Spinal cord (tissue), 10 donors: ENCODE measurements at places on chromosomes 12 and 14.
A peak's percentile ranks its signal among the peaks of the same experiment; 100 is the strongest.

DNA sequence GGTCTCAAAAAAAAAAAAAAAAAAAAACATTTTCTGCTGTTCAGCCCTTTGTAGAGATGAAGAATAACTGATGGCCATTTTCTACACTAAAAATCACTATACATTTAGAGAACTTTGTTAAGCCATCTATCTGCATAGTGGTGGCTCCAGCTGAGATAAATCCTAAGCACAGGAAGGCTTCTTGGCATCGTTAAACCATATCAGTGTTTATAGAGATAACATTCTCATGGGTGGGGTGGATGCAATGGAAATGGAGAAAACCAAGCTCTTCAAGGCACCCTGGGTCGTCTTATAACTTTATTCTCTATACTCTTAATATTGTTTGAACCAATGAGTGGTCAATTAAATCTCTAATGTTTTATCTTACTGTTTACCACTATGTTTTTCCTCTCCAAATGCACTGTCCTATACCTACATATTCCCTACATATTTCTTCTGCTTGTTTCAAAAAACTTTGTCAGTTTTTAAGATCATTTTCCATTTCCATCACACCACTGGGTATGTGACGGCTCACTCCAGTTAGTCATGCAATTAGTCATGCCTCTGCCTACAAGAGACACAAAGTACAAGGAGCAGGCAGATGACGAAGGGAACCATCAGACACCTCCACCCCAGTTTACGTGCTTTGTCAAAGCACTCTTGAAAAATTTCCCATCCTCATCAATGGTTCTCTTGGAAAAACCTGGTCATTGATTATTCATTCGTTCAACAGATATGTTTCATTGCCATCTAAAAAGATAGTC, 119.3 kb upstream of the OVCH1 start:
- no peak for DNase-seq

DNA sequence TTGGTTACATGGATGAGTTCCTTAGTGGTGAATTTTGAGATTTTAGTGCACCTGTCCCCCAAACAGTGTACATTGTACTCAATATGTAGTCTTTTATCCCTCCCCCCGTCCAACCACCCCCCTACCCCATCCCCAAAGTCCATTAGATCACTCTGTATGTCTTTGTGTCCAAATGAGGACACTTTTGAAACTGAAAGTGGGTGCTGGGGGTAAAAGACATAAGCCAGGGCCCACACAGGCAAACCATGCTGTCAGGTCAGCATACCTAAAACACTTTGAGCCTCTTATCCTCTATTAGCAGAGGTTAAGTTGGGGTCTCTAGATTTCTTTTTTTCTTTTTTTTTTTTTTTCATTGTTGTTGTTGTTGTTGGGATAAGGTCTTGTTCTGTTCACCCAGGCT, 31.3 kb upstream of the KICS2 start:
- no peak for DNase-seq

DNA sequence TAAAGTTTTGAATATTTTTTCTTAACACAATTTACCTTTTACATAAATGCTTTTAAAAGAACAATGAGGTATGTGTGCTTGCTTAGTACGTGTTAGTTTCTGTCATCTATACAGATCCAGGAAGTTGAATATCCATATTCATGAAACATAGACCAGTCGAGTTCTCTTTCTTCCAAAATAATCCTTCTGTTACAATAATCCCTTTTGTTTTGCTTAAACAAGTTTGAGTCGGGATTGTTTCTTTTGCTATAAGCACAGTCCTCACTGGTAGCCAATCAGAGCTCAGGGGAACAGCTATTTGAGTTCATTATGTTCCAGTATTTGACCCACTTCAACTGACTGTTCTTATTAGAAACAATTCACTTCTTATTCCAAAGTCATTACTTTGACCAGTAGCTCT, 214.7 kb upstream of the FLRT2 start:
- no peak for DNase-seq

DNA sequence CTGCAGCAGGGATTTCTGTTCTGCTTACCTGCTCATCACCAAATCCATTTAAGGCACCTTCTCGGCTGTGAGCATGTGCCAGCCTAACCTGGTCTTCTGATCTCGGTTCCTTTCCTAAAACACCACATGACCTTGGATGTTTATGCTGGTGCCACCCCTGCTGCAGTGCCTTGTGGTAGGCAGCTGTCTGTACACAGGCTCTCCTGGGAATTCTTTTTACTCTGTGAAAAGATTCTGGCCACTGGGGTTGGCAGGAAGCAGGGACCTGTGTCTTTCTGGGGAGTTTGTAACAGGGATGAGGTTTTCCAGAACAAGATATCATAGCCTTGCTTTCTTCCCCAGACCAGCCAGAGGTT, 10.4 kb upstream of the PLEKHG3 start:
- no peak for DNase-seq

DNA sequence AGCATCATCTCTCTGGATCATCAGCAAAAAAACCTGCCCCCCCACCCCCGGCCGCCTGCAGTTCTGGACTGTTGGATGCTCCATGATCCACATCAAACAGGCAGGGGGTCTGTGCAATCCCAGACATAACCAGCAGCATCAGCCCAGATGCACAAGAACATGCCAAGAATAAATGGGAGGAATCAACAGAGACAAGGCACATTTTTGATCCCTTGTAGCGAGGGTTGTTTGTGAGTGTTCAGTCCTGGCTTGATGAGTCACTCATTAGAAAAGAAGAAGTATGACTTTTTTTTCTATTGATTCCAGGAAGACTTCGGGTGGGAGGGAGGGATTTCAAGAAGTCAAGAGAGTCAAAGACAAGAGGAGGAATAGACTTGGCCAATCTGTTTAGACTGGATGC, 244.2 kb downstream of the KSR2 start:
- no peak for DNase-seq

GRCh38 chr14:104999361-104999760, 13.8 kb downstream of the CLBA1 start:
- no peak for DNase-seq

- no peak for DNase-seq
Measured at GRCh38 chr12:63843254-63843720, 1.2 kb upstream of the SRGAP1 start.

DNA sequence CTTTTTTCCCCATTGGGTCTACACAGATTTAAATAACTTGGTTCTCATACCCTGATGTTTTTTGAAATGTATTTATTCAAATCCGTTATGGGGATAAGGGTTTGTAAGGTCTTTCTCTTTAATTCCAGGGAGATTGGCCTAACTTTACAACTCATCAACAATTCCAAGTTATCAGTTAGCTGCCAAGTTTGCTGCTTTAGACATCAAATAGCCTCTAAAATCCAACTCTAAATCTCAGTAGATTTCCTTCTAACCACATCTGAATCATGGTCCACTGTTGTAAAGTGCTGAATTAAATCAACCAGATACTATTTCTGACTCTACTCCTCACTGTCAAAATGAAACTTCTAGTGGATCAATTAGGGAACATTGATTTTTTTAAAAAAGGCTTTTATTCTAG, 364.1 kb upstream of the E2F7 start:
- DNase-seq: no peak

DNA sequence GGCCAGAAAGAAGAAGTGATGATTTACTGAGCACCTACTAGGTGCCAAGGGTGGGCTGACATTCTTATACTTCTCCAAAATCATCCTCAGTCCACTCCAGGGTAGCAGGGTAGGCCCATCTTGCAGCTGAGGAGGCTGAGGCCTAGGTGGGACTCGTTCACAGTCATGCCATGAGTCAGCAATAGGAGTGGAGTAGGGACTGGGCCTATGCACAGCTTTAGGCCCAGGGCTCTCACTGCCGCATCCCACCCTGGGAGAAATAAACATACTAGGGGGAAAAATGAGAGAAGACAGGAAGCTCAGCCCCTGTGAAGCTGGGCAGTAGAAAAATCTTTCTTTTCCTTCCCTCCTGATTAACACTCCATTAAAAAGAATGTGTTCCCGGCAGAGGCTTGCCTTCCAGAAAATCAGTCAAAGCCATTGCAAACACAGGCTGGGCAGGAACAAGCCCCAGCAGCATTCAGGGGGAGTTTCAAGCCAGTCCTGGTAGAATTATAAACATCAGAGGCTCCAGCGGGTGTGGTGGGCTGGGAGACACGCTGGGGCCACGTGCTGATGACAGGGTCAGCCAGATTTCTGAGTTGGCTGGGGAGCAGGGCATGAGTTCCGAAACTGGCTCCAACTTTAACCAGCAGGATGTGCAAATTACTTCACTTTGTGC, 1.8 kb downstream of the HSPB8 start:
- no peak for DNase-seq

- DNase-seq: no peak
Measured at GRCh38 chr14:69741055-69741454, 25.9 kb upstream of the SRSF5 start.

- no peak for DNase-seq
Measured at GRCh38 chr14:64992328-64992885, 5.7 kb downstream of the FNTB start.

GRCh38 chr14:92660571-92660970, 87.9 kb downstream of the LGMN start:
- no peak for DNase-seq

GRCh38 chr12:125132698-125133400, 67.6 kb downstream of the AACS start:
- DNase-seq: peak; percentile 35

DNA sequence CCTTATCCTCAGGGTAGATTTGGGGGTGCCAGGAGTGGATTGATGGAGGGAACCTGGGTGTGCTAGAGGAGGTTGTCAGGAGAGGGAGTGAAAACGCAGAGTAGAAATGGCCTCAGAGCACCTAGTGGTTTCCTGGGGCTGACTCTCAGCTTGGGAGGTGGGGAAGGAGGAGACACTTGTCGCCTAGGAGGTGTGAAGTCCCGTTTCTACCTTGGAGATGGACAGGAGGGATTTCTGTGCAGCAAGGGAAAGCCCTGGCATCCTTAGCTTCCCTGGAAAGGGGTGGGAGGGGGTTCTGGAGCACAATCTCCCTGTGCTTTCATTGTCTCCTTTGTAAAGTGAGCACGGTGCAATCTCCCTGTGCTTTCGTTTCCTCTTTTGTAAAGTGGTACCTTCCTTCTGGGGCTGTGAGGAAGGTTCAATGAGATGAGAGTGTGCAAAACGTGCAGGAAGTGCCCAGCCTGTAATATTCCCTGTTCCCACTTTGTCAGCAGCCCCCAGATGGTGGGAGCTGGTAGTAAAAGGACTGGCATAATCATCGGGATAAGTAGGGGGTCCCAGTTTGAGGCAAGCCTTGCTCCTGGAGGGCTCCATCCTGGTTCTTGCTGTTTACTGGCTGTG, 1.6 kb downstream of the OAS3 start:
- no peak for DNase-seq

- DNase-seq: no peak
Measured at GRCh38 chr12:39807043-39807442, 187.4 kb upstream of the ABCD2 start.

DNA sequence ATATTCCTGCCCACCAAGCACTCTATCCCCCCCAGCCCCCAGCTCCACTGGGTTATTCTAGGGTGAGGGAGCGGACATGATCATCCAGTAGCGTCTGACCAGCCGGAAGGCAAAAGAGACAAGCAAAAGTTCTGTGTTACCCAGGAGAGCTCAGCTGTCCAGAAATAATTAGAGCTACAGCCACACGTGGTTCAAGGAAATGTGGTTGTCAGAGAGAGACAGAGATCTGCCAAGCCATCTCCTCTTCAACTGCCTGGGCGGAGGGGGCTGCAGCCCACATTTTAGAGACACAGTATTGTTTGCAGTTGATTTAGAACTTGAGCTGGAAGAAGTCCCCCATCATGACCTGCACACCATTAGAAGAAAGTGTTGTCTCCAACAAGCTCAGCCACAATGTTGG, 30.4 kb downstream of the DAO start:
- no peak for DNase-seq

- peak; percentile 69 for DNase-seq
Measured at GRCh38 chr14:49687942-49688700, at the start of gene POLE2. TSS of gene POLE2 (minus strand) at chr14:49688214. CDS start at chr14:49688203, 11 bp downstream.

DNA sequence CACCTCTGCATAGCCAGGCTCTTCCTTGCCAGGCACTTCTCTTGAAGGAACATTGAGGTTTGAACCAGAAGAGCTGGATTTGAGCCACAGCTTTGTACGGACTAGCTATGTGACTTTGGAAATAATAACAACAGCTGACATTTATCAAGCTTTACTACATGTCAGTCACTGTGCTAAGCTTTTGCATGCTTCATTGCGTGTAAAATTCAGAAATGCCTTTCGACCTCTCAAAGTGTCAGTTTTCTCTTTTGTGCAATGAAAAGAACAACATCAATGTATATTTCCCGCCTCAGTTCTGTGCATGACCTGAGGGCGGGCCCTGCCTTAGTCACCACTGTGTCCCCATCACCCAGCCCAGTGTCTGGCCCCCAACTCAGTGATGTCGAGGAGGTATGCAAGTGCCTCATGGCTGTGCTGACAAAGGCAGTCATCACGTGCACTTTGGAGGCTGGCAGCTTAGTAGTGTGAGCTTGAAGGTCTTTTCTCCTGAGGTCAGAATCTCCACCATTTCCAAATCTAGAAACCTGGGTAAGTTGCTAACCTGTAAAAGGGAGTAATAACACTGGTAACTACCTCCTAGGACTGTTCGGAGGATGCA, 17.9 kb upstream of the AQP2 start:
- DNase-seq: no peak

DNA sequence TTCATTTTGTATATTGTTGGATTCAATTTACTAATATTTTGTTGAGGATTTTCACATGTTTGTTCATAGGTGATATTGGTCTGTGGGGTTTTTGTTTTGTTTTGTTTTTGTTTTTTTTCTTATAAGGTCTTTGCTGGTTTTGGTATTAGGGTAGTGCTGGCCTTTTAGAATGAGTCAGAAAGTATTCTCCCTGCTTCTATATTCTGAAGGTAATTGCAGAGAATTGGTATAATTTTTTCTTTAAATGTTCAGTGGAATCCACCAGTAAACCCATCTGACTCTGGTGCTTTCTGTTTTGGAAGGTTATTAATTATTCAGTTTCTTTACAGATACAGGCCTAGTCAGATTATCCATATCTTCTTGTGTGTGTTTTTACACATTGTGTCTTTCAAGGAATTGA, 8.9 kb downstream of the TOGARAM1 start:
- no peak for DNase-seq

DNA sequence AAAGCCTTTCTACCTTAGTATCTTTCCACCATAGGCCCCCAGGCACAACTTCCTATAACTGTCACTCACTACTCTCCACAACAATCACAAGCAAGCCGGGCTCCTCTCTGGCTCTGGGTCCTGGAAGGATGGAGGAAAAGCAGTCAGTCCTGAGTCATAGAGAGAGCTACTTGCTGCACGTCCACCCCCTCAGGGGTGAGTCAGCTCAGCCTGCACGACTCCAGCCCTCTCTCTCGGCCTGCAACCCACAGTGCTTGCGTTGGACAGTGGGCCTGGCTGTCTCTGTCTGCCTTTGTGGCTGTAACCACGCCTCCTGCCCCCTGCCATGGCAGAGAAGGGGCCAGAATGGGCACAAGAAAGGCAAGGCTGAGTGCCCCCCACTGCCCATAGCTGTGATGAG, 154.1 kb upstream of the FKBP4 start:
- DNase-seq: no peak
